ENCODE measurements at places on chromosomes 7 and 10.

DNA sequence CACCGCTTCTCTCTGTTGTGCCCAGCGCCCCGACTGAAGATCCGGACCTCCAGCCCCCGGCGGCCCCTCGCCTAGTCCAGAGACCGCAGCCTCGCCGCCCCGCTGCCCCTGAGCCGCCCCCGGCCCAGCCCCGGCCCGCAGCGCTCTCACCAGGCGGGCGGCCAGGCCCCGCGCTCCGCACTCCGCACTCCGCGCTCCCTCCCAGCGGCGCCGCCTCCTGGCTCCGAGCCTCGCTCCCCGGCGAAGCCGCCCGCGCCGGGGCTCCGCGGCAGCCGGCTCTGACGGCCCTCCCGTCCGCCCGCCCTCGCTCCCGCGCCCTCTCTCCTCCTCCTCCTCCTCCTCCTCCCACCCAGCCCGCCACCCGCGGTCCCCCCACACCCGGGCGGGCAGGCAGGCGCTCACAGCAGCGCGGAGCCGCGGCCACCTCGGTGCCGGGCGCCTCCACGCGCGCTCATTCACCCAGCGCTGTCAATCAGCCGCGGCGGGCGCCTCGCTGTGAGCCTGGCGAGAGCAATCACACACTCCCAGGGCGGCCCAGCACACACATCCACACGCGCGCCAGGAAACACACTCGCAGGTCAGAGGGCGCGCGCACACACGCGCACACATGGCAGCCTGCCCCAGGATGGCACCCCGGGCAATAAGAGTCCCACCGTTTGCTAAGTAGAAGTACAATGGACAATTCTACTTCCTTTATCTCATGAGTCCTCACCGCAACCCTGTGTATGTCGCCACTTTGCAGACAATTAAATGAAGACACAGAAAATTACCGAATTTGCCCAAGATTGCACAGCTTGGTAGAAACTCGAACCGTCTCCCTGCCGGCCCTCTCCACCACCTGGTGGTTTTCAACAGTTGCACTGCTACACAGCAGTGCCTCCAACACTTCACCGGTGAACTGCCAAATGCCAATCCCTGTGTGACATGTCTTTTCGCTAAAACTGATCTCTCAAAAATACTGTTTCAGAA lies at the start of gene PRRT4:
TSS of gene PRRT4 (minus strand) at position 280 of the 969 bp plus-strand sequence.
- no peak for DNase-seq

DNA sequence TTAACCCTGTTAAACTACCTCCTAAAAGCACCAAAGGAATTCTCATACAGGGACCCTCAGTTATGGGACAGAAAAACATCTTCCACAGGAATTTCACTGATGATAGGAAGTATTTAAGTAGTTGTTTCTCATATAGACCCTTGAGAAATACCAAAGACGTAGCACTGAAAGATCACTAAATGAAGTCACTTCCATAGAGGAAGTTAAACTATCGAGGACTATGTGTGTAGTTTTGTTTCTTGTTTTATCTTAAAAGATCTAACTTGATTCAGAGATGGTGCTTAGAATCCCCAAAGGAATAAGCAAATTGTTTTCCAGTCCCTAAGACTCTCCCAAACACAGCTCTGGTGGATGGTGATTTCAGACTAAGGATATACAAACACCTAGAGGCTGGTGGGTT lies 94.8 kb upstream of the AFAP1L2 start:
- DNase-seq = no peak

DNA sequence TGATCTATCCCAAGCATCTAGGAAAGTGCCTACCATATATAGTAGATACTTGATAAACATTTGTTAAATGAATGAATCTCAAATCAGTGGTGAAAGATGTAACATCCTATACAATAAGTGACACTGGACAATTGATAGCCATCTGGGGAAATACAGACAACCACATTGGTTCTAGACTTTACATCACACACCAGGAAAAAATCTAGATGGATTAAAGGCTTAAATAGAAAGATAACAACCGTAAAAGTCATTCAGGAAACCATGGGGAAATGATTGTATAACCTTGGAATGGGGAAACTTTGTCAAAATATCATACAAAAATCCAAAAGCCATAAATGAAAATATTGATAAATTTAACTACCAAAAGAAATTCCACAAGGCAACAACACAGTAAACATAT lies 7.0 kb upstream of the GARIN1A start:
- DNase-seq = no peak

GRCh38 chr7:89477991-89478390 lies 676.3 kb upstream of the STEAP1 start:
- DNase-seq = no peak
